ENCODE measurements at places on chromosomes 5 and 9. TPM values are rescaled to one million over a fixed set of nuclear protein-coding genes. Genes with fewer than 3 reads are reported as not detected.

SV2C gene
- 0.05 TPM for total RNA-seq

TAF11L12 gene
- total RNA-seq: not detected

DDX4 gene
- total RNA-seq: not detected

DNA sequence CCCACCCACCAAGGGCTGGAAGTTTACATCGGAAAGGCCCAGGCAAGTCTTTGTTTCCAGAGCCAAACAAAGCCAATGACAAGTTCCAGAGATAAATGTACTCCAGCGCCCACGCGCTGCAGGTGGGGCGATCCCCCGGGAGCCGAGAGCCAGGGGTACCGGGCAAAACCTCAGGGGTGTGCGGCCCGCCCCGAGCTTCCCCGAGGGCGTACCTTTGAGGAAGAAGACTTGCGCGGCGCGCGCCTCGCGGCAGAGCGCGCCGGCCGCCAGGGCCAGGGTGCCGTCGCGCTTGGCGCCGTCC is 671 bp downstream of the DUSP1 start:
- no peak for DNase-seq

- DNase-seq: no peak
Measured at GRCh38 chr9:113668061-113668460, 204.5 kb downstream of the RGS3 start.

DNA sequence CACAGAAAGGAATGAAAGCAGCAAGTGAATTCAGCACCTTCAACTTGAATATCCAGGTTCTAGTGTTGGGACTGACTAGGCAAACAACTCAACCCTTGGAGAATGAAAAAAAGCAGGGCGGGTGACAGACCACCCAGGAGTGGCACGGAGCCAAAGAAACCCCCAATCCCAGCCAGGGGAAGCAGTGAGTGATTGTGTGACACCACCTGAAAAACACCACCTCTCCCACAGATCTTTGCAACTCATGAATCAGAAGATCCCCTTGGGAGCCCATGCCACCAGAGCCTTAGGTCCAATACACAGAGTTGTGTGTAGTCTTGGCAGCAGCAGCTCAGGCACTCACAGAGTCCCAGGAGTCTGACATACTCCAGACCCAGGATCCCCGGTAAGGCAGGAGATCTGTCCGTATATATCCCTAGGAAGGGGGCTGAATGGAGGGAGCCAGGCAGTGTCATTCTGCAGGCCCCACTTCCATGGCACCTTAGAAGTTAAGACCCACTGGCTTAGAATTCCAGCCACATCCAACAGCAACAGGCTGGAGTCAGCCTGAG is 22.1 kb upstream of the ROR2 start:
- no peak for DNase-seq

RPL37 gene
- total RNA-seq: 619 TPM

GRCh38 chr5:79585116-79585515 is 27.1 kb upstream of the TENT2 start:
- no peak for DNase-seq

DNA sequence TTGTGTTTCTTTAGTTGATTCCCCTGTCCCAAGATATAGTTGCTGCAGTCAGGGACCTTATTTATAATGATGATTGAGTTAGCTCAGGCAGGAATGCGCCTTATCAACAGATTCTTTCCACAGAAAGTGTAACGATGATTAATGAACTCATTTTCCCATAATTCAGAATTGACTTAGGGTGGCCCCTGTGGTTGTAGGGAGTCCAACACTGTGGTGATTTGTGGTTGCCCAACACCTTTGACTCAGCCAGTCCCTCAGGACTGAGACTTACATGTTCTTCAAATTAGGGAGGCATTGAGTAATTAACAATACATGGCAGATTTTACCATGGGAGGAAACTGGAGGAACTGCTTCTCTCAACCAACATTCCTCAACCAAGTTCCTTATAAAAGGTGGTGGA is 221.9 kb downstream of the GABRG2 start:
- DNase-seq: no peak

DNA sequence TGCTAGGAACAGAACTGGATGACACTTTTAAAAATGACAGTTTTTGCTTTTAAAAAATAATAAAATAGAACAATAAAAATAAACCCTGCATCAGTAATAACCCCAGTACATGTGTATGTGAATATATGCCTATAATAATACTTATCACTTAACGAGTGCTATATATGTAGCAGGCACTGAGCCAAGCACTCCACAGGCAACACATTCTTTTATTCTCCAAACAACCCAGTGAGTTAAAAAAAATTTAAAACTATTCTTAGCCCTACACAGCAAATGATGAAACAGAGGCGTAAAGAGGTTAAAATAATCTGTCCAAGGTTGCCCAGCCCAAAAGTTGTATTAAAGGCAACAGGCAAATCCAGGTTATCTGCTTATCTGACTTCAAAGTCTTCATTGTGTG is 124.5 kb upstream of the SMIM23 start:
- DNase-seq: no peak

FBP1 gene
- total RNA-seq: 1.3 TPM

BTNL8 gene
- 0.27 TPM for total RNA-seq

- DNase-seq: no peak
Measured at GRCh38 chr5:138737494-138738265, 15.5 kb upstream of the CTNNA1 start.

N4BP3 gene
- 2.7 TPM for total RNA-seq

DNA sequence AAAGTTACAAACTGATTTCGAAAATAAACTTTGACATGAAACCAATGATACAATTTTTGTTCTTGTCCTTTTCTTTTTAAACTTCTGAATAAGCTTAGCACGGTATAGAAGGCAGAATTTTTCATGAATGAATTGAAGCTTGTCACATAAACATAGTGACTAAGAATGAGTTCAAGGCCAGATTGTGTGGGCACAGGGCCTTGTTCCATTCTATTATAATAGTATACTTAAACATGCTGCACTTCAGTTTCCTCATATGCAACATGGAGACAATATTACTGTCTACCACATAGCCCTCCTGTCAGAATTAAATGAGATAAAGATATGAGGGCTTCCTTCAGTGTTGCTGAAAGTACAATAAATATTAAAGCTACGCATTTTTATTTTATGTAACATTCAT is 204.2 kb upstream of the HAPLN1 start:
- DNase-seq: no peak

NR6A1 gene
- total RNA-seq: 1.9 TPM

C9 gene
- not detected for total RNA-seq

GRCh38 chr5:160457252-160457651 is 35.6 kb downstream of the PTTG1 start:
- DNase-seq: no peak

DNA sequence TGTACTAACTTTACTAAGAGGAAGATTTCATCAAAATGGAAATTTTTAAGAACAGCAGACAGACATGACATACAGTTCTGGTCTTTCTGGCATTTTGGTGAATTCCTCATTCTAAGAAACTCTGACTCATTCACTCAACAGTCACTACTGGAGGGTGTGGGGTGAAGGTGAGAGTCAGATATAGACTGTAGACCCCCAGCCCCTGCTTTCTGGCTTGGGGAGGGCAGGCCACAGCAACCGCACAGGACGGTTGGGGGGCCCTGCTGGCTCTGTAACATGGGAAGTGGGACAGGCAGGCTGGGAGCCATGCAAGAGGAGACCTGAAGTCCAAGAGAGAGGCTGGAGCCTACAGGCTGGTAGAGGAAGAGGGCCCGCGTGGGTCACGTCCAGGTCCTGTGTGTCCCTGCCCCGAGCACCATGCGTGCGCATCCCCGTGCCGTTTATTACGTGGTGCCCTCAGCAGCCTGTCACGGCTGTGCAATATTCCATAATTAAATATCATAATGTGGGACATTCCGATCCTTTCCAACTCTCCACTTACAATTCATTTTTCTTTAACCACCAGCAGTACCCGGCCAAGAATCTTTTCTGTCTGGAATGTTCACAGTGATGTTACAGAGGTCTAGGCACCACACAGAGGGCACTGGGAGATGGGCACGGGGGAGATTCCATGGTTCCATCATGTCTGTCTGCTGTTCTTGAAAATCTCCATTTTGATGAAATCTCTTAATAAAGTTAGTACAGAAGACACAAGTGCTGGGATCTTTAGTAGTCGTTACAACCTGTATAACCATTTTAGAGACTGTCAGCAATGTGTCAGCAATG is 75.5 kb downstream of the SEMA4D start:
- no peak for DNase-seq

DNA sequence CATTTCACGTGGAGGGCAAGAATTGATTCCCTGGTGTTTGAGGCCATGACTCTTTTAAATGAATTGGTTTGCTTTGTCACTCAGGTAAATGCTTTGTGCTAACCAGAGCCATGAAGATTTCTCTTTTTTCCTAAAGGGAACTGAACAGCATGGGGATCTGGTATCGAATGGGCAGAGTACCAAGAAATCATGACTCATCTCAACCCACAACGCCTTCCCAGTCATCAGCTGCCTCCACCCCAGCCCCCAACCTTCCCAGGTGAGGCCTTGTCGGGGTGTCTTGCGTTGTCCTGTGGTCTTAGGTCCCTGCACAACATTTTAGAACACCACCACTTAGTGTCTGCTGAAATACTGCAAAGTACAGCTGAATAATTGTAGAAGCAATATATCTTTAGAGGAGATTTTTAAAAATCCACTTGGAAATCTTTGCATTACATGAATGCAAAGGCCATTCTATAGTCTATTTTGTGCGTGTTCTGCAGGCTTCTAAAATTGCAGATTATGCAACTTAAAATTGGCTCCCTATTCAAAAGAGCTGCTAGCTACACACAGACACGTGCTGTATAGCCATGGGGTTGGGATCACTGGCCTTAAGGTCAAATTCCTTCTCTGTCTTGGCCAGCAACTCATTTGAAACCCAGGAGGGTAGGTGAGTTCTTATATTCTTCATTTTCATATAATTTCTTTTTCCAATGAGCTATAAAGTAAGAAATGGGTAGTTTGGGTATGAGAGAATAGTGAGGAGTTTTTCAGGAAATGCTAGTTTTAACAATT is 69.0 kb downstream of the MVB12B start:
- no peak for DNase-seq

- no peak for DNase-seq
Measured at GRCh38 chr5:1029282-1029944, 20.8 kb downstream of the NKD2 start.

- DNase-seq: no peak
Measured at GRCh38 chr5:59245198-59245597, 648.3 kb downstream of the PDE4D start.

All from left ventricle myocardium superior (tissue), 1 donor.